Stromal cell of bone marrow (primary cell): ENCODE measurements at places on chromosomes 11 and 22.

- no peak for DNase-seq
Observed at GRCh38 chr22:24138649-24139420, 42.5 kb upstream of the SUSD2 start.

DNA sequence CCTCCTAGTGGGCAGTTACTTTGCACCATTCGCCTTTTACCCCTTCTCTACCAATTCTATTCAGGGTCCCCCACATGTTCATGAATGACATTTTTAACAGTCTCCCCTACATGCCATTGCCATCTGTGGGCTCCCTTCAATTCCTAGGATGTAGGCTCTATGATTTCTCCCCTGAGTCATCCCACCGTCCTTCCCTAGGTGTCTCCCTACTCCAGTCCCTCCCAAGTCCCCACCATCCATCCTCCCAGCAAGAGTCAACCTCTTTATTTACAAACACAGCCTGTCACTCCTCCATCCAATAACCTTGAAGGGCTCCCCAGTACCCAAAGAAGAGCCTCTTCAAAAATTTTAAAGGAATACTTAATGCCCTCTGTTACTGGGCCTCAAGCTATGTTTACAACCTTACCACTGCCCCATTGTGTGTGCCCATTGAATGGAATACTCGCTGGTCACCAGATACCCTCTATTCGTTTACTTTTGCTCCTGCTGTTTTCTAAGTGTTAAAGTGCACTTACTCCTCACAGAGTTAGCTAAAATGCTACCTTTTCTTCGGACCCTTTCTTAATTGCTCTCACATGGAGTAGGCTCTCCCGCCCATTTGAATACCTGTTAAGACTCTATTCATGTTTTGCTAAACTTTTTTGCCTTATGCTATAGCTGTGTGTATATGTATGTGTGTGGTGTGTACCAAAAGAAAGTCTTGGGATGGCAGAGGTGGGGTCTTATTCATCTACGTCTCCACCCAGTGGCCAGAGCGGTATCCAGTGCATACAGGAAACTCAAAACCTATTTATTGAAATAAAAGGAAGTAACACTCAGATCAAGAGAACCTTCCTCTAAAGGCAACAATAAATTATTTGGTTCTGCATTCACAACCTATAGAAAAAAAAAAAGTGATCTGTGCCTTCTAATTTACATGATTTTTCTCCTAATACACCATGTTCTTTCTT is 235.8 kb upstream of the CCDC90B start:
- peak; percentile 2 for DNase-seq

GRCh38 chr11:19931141-19931770 is 218.6 kb downstream of the NAV2 start:
- DNase-seq, result no peak

DNA sequence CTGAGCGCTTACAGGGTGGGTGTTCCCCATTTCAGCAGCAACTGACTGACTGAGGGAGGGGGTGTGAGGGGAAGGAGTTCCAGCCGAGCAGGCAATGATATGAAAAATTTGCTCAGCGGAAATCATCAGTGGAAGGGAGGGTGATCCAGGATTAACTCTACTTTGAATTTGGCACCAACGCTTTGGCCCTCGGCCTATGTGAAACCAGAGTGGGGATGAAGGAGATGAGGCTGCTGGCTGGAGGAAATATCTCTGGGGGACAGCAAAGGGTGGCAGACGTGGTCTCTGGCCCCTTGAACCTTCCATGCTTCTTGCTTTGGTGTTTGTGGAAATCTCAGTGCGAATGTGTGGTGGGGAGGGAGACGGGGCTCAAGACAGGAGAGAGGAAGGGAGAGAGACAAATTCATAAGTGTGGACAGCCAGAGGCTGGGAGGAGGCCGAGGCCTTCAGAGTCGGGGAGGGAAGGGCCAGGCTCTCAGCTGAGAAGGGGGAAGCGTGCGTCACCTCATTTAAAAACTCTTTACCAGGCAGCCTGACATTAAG is 83.6 kb downstream of the FDX1 start:
- DNase-seq, result no peak

- peak; percentile 92 for DNase-seq
Observed at GRCh38 chr11:45457649-45458048, 171.5 kb upstream of the SYT13 start.

DNA sequence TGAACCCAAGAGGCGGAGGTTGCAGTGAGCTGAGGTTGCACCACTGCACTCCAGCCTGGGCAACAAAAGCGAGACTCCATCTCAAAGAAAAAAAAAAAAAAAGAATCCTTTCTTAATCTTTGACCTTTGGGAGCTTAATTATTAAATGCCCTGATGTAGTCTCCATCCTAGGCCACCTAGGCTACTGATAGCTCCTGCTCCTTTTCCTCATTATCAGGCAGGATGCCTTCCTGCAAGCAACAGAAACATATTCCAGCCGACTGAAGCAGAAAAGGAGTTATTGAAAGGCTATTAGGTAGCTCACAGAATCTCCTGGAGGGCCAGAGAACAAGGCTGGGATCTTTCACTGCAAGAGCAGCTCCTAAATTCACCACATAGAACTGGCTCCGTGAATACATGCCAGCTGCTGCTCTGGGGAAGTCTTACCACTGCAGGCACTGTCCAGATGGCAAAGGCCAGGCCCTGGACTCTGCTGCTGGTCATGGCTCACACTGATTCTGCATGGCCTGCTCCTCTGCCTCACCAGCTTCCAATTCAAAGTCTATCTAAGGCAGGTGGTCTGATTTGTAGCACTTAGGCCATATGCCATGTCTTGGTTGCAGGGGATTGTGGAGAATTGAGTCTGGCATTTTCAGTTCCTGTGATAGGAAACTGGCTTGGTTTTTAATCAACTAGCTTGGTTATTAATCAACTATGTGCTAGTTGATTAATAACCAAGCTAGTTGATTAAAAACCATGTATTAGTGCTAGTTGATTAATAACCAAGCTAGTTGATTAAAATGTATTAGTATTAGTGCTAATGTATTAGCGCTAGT is 26.0 kb upstream of the POLD3 start:
- no peak for DNase-seq

- DNase-seq, result peak; percentile 36
Observed at GRCh38 chr11:30155428-30155827, 75.4 kb upstream of the FSHB start.
